ENCODE measurements at places on chromosomes 5 and 9. TPM values are rescaled to one million over a fixed set of nuclear protein-coding genes. Genes with fewer than 3 reads are reported as not detected.

IFNA21 gene
- not detected for total RNA-seq

RAB3C gene
- total RNA-seq: not detected

GRM6 gene
- total RNA-seq: not detected

ALDH1A1 gene
- total RNA-seq: 0.69 TPM

LCN6 gene
- not detected for total RNA-seq

NUTM2F gene
- not detected for total RNA-seq

INSL4 gene
- not detected for total RNA-seq

VLDLR gene
- total RNA-seq: 7.4 TPM

CDC25C gene
- total RNA-seq: 13.2 TPM

SLCO6A1 gene
- not detected for total RNA-seq

SUSD3 gene
- total RNA-seq: 70.4 TPM
